ENCODE measurements at places on chromosomes 1 and 21.

GRCh38 chr1:151710187-151710840 is 6.3 kb downstream of the CELF3 start:
- no peak for DNase-seq

- peak; percentile 15 for DNase-seq
Measured at GRCh38 chr1:187051618-187052232, 223.0 kb downstream of the PLA2G4A start.

DNA sequence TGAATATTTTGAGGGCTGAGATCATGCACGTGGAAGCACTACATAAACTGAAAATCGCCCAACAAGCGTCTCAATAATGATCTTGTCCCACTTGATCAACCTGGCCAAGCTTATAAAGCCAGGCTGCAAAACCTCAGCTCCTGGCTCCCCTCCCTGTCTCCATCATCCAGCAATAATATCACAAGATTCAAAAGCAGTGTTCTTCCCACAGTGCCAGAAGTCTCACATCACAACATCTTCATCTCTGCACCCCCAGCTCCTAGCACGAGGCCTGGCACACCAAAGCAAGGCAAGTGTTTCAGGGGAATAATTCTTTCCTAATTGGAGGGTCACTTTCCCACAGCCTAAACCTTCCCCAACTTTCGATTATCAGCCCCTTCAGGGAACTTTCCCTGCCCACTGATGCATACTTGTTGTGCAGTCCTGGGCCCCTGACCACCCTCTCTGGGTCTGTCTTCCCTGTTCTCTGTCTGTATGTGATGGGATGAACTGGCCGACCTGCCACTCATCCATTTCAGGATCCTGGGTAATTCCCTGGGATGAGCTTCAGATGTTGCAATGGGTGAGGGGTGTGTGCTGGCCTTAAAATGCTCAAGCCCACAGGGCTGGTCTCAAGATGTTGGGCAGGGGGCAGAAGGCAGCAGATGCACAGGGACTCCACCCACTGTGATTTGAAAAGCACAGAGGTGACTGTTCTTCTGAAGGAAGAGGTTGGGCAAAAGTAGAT is 129.0 kb downstream of the DMRTB1 start:
- DNase-seq: no peak

- DNase-seq: no peak
Measured at GRCh38 chr1:4261327-4261726, 361.3 kb upstream of the C1orf174 start.

- DNase-seq: no peak
Measured at GRCh38 chr1:116874733-116875249, 34.9 kb upstream of the PTGFRN start.
